ENCODE measurements at places on chromosomes 2 and 18. TPM values are rescaled to one million over a fixed set of nuclear protein-coding genes. Genes with fewer than 3 reads are reported as not detected.

- peak; percentile 7 for DNase-seq
Observed at GRCh38 chr2:24304098-24304497, 56.2 kb downstream of the ITSN2 start.

- no peak for DNase-seq
Observed at GRCh38 chr18:27983780-27984179, 193.2 kb downstream of the CDH2 start.

DNA sequence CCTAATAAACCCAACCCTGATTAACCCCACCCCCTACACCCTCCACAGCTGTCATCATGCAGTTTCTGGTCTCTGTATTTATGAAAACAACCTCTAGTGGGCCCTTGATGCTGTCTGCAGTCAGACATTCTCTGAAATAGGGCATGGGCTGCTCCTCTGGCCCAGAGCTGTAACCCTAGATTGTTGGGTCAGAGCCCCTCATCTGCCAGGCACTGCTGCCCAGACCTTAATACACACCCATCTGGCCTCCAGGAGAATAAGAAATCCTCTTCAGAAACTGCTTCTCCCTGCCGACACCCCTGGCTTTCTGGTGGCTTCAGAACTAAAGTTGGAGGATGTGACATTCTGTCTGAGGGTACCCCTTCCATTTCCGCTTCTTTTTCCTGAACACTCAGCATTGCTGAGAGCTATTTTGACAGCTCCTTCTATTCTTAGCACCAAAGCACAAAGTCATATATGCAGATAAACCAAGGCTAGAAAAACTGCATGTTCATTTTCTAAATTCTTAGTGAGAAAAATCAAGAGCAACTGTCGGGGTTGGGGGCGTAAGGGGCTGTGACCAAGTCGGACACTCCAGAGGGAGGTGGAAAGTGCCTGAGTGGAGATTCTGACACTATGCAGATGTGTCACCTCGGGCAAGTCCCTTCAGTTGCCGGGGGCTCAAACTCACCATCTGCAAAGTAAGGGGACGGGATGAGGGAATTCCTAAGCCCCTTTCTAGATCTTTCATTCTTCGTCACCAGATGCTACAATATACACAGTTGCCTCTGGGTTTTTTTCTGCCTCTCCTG, 28.7 kb downstream of the SRSF7 start:
- no peak for DNase-seq

DNA sequence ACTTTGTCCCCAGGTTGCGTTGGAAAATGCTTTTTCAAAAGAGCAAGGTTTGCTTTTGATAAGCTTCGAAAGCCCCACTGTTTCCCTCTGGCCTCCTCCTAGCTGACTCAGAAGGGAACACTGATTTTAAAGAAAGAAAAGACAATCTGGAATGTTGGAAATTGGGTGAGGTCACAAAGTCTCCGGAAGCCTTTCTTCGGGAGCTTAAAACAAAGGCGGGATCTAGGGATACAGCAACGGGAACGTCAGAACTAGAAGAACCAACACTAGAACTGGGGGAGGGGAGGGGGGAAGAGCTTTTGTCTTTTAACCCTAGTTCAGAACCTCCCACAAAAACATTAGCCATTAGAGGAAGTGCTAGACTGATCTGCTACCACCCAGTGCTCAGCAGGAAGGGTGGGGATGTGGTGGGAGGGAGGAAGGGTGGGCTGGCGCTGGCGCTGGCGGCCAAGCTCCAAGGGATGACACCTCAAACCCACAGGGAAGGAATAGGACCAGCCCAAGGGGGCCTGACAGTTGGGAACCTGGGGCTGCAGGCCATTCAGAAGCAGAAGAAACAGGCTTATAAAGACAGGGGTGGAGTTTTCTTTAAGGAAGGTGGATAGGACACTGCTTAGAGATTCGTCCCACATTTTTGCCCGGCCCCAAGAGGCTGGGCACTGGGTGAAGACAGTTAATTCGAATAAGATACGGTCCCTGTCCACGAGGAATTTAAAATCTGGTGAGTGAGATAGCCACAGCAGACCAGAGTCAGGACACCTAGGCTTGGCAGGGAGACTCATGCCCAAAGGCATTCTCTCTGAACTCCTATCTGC, 1.7 kb downstream of the TMSB10 start:
- peak; percentile 84 for DNase-seq

- DNase-seq: no peak
Observed at GRCh38 chr18:51430538-51430937, 233.1 kb upstream of the MEX3C start.

GRCh38 chr2:217256251-217256650, 396.4 kb upstream of the TNP1 start:
- DNase-seq: no peak

ZNF521 gene
- total RNA-seq: 10.4 TPM

PRSS56 gene
- not detected for total RNA-seq

Data from GM23338 (cell line).